ENCODE measurements at places on chromosomes 6 and 20.

GRCh38 chr6:113291751-113292445 is 565.2 kb upstream of the MARCKS start:
- DNase-seq = no peak

- DNase-seq = no peak
Measured at GRCh38 chr20:37259031-37259430, 2.6 kb downstream of the GHRH start.

DNA sequence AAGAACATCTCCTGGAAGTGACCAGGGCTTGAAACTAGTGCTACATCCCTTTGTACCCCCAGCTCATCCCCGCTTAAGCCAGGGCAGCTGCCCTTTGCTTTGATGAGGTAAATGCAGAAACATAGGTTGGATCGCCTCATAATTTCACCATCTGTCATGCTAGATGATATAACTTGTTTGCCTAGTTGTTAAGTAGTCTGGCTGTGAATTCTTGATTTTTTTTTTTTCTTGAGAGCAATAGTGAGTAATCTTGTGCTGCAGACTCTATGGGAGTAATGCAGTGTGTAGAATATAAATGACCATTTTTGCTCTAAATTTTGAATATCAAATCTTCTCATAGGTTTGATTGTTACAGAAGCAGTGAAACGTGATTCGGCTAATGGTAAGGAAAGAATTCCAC is 4.1 kb downstream of the TRDN start:
- DNase-seq = no peak

DNA sequence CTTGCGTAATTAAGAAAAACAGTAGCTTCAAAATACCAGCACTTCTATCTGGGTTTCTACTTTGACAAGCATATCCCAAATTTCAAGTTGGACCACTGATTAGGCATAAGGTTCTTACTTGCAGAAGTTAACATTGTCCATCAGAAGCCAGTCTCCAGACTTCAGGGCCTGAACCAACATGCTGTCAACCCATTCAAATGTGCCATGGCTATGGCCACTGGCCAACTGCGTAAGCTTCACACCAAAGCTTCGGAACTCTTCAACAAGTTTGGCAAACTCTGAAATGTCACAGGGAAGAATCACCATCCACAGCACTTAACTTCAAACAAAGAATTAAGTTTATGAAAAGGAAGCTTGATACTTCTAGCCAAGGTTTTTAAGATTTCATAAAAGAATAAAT is 78.0 kb upstream of the LYRM2 start:
- DNase-seq = no peak

- peak; percentile 6 for DNase-seq
Measured at GRCh38 chr6:149513915-149514314, 29.1 kb upstream of the ZC3H12D start.

DNA sequence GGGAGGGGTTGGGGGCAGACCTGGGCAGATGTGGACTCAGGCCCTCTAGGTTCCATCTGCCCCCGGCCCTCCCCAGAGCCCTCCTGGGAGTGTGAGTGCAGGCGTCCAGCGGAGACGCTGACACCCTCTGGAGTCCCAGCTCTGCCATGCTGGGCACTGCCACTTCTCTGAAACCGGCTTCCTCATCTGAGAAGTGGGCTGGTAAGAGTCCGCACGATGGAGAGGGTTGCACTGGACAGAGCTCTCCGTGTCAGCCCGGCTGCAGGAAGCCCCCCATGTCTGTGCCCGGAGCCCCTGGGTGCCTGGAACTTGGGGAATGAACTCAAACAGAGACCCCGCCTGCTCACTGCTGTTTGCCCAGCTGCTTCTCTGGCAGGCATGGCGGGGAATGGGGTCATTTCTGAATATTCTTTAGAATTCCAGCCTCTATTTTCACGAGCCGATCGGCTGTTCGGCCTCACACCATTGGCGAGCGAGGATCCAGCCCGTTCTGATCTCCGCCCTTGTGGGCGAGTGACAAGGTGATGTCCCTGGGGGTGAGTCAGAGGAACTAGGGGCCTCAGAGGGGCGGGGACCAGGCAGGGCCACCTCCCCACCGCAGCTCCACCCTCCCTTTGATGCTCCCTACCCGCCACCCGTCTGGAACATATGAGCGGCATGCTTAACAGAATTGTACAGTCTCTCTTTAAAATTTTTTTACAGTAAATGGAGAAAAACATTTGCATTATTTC is 47.8 kb upstream of the GATA5 start:
- DNase-seq = peak; percentile 19

GRCh38 chr6:40183902-40184301 is 249.6 kb upstream of the MOCS1 start:
- no peak for DNase-seq

- DNase-seq = no peak
Measured at GRCh38 chr20:16007164-16007563, 566.1 kb downstream of the KIF16B start.

DNA sequence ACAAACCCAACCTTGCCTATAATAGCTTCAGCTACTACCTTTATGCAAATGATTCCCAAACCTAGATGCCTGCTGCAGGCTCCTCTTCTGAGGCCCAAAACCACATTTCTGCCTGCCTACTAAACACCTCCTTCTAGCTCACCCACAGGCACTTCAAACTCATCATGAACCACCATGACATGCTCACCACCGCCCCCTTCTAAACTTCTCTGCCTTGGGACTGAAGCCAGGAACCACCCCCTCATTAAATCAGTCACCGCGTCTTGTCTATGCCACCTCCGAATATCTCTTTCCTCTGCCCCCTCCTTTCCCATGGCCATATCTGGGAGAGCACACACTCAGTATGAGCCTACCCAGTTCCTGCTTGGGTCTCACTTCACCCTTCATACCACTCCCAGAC is 101.2 kb downstream of the SNAP25 start:
- DNase-seq = no peak

DNA sequence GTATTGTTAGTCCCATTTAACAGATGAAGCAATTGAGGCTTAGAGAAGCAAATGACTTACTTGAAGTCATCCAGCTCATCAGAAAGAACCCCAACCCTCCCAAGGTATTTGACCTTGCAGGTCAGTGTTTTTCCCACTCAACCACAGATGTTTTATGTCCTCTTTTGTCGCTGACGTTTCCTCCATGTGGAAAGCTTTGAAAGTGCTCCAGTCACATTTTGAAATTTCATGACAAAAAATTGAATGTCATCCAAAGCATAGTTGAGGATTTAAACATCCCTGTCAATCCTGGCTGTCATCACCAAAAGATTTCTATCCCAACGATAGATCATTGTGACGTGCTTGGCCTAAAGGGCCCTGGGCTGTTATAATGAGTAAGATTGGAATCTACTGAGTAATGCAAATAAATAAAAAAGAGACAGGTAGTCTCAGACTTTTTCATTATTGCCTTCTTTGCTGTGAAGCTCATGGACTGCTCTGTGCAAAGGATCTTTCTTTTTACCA is 102.7 kb downstream of the TSHZ2 start:
- DNase-seq = no peak

DNA sequence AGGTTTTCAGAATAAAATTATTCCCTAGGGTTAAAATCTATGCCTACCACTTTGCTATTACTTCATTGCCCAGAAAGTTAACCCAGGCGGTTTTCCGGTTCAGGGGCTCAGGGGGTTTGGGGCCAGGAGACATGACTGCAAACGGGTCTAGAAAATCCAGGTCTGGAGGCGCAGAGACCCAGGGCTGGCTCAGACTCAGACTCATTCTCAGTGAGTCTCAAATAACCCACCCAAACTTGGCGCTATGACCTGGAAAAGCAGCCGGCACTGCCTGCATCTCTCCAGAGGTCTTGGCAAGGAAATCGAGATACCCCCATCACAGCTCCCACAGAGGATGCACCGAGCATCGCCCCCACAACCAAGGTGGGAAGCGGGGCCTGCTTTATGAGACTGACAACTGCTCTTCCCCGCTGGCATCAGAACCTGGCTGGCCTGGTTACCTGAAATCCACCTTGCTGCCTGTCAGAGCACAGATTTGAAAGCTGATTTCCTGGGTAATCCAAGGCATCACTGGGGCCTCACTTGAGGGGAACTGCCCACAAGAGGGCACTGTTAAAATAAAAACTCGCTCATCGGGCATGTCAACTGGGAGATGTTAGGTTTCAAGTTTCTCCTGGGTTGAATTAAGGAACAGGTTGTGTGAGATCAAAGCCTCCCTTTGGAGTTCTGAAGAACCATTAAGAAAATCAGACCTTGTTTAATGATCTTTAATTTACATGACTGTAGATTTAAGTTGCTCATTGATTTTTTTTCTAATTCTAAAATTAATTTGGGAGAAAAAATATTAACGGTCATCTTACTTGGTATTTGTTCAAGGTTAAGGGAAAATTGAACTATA is 55.1 kb downstream of the KIF16B start:
- DNase-seq = no peak

DNA sequence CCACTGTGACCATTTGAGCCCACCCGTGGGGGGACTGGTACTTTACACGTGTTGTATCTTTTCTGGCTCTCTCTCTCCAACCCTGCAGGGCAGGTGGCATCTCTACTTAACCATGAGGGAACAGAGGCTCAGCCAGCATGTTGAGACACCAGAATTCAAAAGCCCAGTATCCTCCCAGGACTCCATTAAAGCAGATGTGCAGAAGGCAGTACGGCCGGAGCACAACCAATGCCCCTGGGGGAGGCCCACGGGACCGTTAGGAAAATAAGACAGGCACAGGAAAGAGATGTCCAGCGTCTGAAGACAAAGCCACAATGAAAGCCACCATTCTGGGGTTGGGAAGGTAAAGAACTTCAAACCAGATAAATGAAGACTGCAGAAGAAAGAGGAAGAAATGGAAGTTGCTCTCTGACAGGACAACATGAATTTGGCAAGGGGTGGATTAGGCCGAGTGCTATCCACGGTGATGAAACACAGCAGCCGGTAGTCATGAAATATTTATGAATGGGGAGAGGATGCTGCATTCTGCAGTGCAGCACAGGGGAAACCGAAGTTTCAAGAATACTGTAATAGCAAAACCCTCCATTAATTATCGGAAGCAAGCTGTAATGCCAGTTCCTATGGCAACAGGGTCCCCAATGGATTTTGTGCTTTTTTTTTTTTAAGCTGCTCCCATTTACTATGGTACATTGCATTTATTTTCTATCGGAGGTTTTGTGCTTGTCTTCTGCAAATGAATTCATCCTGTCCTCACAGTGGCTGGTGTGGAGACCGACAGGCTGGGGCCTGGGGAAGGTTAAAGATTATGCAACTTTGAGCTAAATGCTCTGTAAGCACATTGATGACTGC is 179.4 kb downstream of the NRN1 start:
- no peak for DNase-seq

GRCh38 chr6:64041373-64041772 is 405.8 kb downstream of the PHF3 start:
- DNase-seq = no peak

DNA sequence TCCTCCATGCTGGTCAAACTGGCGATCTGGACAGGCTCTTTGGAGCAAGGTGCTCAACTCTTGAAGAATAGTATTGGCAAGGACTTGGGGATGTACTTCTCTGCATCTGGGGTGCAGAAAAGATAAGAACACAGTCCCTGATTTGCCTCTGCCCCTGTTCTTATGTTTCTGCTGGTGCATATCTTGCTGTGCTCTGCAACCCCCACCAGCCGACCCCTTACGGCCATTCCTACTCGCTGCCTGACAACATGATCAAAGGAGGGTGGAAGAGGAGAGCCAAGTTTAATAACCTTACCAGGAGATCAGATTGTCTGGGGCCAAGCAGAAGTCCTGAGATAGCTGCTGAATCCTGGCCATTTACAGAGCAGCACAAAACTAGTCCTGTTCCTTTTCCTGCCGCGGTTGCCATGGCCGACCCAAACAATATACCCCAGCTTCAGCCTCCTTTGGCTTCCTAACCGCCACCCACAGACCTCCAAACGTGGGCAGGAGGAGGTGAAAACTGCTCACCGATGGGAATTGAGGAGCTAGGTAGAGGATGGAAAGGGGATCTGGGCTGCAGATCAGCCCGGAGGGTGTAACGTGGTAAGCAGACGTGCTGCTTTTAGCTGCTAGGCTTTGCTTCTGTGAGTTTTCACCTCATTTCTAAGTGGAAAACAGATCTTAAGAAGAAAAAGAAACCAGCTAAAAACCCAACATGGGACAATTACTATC is 60.9 kb downstream of the ATXN1 start:
- no peak for DNase-seq

DNA sequence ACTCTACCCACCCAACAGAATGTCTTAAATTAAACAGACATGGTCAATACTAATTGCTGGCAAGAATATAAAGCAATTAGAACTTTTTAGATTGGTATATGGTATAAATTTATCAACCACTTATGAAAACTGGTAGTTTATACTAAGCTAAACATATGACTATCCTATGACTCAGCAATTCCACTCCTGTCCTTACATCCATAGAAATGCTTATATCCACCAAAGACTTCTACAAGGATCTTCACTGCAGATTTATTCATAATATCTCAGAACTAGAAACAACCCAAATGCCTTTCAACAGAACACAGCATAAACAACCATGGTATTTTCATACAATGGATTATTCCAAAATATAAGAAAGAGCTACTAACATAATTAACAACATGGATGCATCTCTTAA is 4.6 kb downstream of the ZNF184 start:
- DNase-seq = no peak

DNA sequence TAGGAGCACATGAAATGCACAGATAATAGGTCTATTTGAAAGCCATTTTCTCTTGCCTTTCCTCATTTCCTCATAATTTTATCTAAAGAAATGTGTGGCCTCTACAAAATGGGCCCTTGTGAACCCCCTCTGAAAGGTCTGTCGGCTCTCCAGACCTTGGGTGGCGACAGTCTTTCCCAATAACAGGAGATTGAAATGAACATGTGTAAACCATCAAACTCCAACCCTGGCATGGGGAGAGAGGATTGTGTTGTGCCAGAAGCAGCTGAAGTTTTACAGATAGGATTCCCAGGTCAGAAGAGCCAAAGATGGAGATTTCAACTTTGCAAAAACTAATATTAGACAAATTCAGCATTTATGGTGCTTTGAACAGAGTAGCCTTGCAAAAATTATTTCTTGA is 277.1 kb upstream of the ECI2 start:
- DNase-seq = no peak

GRCh38 chr6:41894366-41895299 is 542 bp downstream of the USP49 start:
- no peak for DNase-seq

- DNase-seq = no peak
Measured at GRCh38 chr6:139240161-139241010, 51.4 kb downstream of the TXLNB start.

- DNase-seq = no peak
Measured at GRCh38 chr20:16107172-16107870, 465.9 kb downstream of the KIF16B start.

GRCh38 chr20:4444404-4444803 is 277.3 kb upstream of the PRND start:
- DNase-seq = no peak

DNA sequence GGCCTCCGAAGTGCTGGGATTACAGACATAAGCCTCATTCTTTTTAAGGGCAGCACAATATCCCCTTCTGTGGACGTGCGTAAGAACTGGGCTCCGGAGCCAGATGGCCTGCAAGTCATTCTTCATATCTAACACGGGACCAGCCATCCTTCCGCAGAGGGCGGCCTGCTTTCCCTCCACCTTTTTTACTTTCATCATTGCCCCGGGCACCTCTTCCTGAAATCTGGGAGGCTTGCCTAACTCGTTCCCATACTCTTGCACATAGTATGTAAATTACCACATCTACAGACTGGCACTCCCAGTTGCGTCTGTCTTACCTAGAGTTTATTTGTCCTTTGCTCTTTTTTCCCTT is 29.9 kb upstream of the SLC23A2 start:
- DNase-seq = no peak

GRCh38 chr6:160057080-160057479 is 64.5 kb upstream of the SLC22A1 start:
- DNase-seq = no peak

- DNase-seq = no peak
Measured at GRCh38 chr6:47655719-47656595, 42.4 kb upstream of the ADGRF4 start.

- DNase-seq = no peak
Measured at GRCh38 chr6:45838451-45838850, 177.2 kb downstream of the CLIC5 start.
